Activated CD4-positive, CD25-positive, alpha-beta regulatory T cell treated with anti-CD3 and anti-CD28 coated beads, Interleukin-2, amount 50 U/mL, for 72 hours (primary cell): ENCODE measurements at places on chromosomes 1 and 21.

DNA sequence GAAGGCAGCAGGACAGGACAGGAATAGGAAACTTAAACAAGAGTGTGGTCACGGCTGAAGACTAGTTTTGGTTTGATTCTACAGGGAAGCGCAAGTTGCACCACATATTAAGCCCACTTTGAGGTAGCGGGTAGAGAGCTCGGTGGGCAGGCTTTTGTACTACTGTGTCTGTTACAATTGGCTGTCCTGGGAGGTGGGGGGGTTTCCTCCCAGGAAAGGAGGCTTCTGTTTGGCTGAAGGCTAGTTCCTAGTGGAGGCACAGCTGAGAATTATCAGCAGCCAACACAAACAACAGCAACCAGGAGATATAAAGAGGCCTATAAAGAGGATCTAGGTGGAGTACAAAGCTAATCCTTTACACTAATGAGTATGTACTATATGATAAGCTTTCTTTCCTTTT, 62.7 kb downstream of the ZNF648 start:
- DNase-seq, result no peak

DNA sequence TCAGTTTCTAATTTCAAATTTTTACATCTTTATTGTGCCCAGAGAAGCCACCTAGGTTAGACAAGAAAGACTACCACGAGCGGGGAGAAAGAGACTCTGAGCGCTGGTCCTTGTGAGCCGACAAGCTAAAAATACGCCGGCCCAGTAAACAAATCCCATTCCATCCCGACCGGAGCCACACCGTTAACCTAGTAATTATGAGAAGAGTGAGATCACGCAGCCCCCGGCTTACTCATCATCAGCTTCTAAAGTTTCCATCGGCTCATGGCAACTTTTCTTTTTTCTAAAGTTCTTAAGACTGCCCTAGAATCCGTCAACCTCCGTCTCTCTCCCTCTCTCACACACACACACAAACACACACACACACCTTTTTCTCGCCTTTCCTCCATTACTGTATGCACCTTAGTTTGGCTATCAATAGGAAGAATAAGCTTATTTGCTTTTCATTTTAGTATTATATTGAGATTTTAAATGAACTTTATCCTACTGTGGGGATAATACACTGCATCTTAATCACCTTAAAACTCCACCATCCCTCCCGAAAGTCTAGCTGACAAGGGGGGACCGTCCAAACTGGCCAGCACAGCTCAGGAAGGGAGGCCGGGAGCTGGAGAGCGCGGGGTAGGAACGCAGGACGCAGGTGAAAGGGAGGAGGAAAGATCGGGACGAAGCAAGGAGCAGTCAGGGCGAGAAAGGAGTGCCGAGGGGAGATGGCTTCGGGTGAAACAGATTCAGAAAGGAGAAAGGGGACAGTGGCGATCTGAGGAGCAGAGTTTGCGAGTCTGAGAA, 728 bp downstream of the OTUD7B start:
- peak; percentile 33 for DNase-seq

DNA sequence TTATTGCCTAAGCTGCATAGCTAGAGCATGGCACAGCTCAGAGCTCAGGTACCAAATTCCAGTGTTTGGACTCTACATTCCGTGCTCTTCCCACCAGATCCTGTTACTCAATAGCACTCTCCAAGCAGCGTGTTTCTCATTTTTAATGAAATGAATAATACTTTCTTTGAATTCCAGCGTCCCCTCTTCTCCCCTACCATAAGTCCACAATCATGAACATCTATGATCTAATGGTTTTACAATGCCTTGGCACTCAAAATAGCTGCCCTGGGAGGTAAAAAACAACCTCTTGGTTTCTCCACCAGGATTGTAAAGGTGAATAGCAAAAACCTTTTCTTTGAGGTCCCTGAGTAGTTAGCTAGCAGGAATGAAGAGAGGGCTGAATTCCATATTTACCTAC, 480.0 kb upstream of the PKN2 start:
- DNase-seq, result no peak

GRCh38 chr1:213669964-213670691, 317.6 kb upstream of the PROX1 start:
- DNase-seq, result no peak

DNA sequence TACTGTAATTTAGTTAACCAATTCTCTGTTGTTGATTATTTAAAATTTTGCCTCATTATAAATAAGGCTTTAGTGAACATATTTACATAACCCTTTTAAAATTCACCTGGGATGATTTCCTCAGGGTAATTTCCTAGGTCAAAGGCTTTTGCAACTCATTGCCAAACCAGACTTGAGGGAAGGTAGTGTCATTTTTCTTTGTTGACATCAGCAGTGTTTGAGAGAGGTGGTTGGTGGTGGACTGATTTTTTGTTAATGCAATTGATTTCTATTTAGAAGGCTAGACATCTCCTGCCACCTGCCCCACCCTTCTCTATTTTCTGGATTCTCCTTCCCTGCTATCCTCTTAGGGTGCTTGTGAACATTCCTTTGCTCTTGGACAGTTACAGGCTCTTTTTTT, 116.8 kb downstream of the HHAT start:
- DNase-seq, result no peak

- DNase-seq, result no peak
Observed at GRCh38 chr1:111725192-111725591, 14.0 kb downstream of the INKA2 start.

GRCh38 chr1:157496121-157496526, 56.2 kb downstream of the FCRL5 start:
- no peak for DNase-seq
